Myocyte (in vitro differentiated cells): ENCODE measurements at places on chromosomes 7 and 10. TPM values are rescaled to one million over a fixed set of nuclear protein-coding genes. Genes with fewer than 3 reads are reported as not detected.

- no peak for DNase-seq
Observed at GRCh38 chr10:52615756-52616394, 156.7 kb downstream of the MBL2 start.

- no peak for DNase-seq
Observed at GRCh38 chr10:46330894-46331293, 44.1 kb downstream of the ANTXRL start.

- DNase-seq = no peak
Observed at GRCh38 chr7:75572396-75572795, 80.3 kb downstream of the SPDYE5 start.

DNA sequence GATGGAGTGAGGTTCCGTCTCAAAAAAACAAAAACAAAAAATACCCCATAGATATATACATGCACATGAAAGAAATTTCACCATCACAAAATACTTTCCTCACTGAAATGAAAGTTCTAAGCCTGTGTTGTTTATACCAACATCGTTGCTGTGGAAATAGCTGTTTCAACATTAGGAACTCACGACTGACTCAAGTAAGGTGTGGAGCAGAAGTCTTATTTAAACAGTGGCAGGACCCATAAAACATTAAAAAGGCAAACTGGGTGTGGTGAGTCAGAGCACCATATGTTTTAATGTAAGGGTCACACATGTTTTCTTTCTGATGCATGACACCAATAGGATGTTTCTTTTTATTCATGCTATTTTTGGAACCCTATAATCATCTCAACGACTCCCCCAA lies 48.3 kb downstream of the BAIAP2L1 start:
- DNase-seq = peak; percentile 32

DNA sequence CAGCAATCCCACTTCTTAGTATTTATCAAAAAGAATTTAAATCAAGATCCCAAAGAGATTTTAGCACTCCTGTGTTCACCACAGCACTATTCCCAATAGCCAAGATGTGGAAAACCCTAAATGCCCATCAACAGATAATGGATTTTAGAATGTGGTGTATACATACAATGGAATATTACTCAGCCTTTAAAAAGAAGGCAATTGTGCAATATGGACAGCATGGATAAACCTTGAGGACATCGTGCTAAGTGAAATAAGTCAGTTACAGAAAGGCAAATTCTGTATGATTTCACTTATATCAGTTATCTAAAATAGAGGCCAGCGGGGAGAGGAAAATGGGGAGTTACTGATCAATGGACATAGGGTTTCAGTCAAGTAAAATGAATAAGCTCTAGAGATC lies 66.9 kb downstream of the CABCOCO1 start:
- no peak for DNase-seq

DNA sequence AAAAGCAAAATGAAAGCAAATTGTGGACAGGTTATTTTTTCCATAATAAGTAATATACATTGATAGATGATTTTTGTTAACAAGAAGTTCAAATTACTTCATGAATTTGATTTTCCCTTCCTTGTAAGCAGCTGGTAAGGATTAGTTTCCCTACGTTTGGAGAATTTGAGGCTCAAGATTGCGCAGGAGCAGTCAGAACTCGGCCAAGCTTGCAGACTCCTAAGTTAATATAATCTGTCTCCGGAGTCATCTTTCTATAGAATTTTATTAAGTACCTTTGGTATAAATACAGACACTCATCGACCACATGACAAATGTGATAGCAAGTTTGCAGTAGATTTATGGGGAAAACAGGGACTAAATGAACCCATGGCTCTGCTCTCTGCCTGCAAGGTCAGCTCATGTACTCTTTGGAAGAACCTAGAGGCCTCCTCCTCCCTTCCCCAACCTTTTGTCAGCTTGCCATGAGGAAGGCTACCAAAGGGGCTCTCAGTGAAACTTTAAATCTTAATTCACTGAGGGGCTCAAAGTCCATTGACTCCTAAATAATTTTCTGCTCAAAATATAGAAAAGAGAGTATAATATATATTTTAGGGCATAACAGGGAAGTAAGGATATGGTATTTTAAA lies 89.2 kb upstream of the CTTNBP2 start:
- DNase-seq = no peak

DNA sequence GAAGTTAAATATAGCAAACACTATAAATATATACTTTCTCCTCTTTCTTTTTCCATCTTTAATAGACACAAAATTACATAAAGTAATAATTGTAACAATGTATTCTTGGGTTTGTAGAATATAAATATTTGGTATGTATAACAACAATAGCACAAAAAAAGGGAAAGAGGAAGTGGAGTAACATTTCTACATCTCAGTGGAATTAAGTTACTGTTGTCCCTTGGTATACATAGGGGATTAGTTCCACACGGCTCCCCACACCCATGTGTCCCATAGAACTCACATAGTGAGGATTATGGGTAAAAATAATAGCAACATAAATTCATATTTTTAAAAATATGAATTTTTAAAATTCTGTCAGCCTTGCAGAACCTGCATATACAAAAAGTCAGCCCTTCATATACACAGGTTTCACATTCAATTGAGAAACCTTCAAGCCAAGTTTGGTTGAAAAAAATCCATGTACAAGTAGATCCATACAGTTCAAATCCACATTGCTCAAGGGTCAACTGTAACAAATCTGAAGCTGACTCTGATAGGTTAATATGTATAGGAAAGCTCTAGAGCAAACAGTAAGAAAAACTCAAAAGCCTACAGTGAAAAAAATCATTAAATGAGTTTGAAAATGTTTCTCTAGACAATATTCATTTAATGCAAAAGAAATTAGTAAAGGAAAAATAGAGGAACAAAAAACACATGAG lies 92.4 kb downstream of the HYCC1 start:
- no peak for DNase-seq

DNA sequence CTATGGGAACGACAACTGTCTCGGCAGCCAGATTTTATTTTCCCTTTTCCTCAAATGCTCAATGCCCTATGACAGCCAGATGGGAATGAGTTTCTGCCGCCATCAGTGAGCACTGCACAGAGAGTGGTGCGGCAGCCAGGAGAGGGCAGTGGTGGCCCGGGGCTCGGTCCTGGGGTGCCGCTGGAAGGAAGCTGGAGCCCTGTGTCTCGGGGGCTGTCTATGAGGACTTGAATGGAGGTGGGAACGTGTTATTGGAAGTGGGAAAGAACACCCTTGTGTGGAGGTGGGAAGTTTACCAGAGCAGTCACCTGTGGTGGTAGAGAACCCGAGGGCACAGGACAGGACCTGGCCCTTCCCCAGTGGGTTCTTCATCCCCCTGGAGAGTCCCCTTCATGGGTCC lies 35.8 kb downstream of the JAKMIP3 start:
- DNase-seq = no peak

GRCh38 chr10:98404571-98405359 lies 10.2 kb downstream of the PYROXD2 start:
- peak; percentile 44 for DNase-seq

GRCh38 chr10:18456984-18457383 lies 194.4 kb downstream of the NSUN6 start:
- no peak for DNase-seq

DNA sequence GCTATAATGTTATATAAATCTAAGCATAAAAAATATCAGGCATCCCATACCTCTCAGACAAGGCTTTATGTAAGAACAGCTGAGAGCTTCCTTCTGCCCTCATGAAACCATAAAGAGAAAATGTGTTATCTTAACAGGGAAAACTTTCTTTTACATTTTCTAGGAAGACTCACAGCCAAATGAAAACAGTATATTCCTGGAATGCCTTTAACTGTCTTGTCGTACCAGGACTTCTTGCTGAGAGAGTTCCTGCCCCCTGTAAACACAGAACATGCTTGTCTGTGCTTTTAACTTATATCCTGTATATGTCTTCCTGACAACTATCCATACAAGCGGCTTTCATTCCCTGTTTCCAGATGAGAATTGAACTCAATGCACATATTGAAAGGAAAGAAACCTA lies 64.8 kb upstream of the AHR start:
- DNase-seq = peak; percentile 7

DNA sequence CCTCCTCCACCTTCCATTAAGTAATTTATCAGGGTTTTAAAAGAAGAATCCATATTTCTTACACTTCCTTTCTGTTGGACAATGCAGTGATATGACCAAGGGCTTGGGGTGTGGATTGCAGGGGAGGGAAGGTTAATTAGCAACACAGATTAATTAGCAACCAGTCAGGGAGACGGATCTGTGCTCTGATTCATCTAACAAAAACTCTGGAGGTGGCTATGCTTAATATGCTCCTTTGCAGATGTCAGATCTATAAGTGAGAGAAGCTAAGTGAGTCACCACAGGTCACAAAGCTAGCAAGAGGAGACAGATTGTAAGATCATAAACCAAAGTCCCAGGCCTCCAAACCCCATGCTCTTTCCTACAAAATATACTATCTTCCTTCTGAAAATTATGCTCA lies 178.8 kb upstream of the ITGB1 start:
- DNase-seq = no peak

- DNase-seq = peak; percentile 80
Observed at GRCh38 chr10:77837248-77837924, 89.2 kb downstream of the DLG5 start.

DNA sequence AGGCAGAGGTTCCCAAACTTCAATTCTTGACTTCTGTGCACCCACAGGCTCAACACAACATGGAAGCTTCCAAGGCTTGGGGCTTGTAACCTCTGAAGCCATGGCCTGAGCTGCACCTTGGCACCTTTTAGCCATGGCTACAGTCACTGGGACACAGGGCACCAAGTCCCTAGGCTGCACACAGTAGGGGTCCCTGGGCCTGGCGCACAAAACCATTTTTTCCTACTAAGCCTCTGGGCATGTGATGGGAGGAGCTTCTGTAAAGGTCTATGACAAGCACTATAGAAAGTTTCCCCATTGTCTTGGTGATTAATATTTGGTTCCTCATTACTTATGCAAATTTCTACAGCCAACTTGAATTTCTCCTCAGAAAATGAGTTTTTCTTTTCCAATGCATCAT lies 420.9 kb upstream of the GRM3 start:
- no peak for DNase-seq

GRCh38 chr7:74569501-74570075 lies 87.9 kb upstream of the GTF2I start:
- no peak for DNase-seq

DNA sequence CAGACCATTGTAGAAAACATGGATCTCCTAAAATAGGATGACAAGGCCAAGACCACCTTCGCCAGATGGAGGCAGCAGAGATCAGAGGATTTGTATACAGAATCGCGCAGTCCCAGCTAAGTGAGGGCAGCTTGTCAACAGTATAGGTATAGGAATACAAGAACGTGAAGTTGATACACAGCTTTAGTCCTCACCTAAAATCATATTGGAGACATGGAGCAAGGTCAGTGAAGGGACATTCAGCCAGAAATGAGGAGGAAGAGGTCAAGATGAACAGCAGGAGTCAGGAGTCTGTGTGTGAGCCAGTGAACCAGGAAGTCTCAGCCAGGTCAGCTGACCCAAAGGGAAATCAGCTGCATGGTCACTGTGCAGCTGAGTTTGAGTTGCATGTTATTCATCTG lies 263.4 kb upstream of the PRKCQ start:
- DNase-seq = no peak

LRRD1 gene
- 0.26 and 0.29 TPM in 2 replicates for total RNA-seq

STRA8 gene
- not detected in 2 replicates for total RNA-seq

GHITM gene
- total RNA-seq = 232 and 248 TPM in 2 replicates

ASIC3 gene
- 3.6 and 5.5 TPM in 2 replicates for total RNA-seq

MMP21 gene
- total RNA-seq = not detected in 2 replicates

GPRIN2 gene
- total RNA-seq = not detected in 2 replicates

SAMD8 gene
- total RNA-seq = 40.1 and 40.5 TPM in 2 replicates

PPP1R17 gene
- not detected in 2 replicates for total RNA-seq

PCDH15 gene
- not detected in 2 replicates for total RNA-seq

AMPH gene
- not detected in 2 replicates for total RNA-seq
